ENCODE measurements at places on chromosomes 3 and 15.

DNA sequence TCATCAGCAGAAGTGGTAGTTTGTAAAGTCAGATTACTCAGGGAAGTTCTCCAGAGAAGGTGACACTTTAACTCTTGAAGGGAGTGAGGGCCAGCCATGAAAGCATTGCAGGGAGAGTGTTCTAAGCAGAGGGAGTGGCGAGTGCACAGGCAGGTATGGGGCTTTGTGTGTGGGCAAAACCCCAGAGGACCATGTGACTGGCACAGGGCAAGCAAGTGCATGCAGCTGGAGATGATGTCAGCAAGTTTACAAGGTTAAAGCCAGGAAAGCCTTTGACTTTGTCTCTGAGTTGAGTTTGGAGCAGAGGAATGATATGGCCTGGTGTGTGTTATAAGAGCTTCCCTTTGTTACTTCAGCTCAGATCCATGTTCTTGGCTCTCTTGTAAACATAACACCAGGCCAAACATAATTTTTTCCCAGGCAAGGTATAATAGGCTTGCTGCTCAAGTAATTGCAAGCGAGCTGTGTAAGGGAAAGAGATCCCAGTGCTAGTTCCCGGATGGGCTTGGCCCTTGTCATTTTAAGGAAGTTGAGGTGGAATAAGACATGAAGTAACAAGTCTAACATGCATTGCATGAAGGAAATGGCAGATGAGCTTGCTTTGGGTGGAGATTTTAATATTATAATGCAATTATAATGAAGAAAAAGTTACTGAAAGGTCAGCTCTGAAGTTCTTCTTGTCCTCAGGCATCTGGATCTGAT is 341.1 kb upstream of the LRRC3B start:
- DNase-seq, result no peak

- no peak for DNase-seq
These were observed 1.9 kb upstream of the MEX3B start for GRCh38 chr15:82047453-82048400.

DNA sequence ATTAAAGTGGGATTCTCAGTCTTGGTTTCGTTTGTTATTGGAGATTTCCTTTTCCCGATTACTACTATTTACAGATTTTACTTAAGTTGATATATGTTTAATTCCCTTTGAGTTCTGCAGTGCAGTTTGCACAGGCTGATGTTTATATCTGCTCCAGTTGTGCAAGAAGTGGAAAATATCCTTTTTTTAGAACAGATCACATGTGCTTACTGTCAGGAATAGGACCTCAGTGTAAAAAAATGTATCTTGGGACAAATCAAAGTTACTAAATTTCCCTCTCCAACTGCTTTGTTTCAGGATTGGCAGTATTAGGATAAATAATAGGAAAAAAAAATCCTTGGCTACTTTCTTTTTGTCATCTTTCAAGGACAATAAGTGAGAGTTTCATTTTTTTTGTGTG is 6.9 kb downstream of the MITF start:
- no peak for DNase-seq

DNA sequence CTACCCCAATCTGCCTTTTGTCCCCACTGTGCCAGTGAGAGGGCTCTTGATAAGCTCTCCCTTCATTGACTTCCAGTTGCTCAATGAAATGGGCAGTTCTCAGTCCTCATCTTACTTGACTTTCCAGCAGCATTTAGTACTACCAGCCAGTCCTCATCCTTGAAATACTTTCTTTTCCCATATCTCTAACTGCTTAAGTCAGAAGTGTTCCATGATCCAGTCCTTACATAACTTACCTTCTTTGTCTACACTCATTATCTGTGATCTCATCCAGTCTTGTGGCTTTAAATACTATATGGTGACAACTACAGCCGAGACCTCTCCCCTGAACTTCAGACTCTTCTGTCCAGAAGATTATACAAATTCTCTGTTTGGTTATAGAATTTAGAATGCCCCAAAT is 28.7 kb downstream of the RARRES1 start:
- DNase-seq, result no peak

GRCh38 chr15:25787381-25787780 is 75.7 kb downstream of the ATP10A start:
- no peak for DNase-seq

All from OCI-M1 (cell line).